A549 treated with dexamethasone at 1 μM for 4 hours (cell line): ENCODE measurements at places on chromosomes 7 and 10. TPM values are rescaled to one million over a fixed set of nuclear protein-coding genes. Genes with fewer than 3 reads are reported as not detected.

ALKBH4 gene
- 9.4 to 12.9 TPM (median 11.0 TPM) in 5 replicates for total RNA-seq

ASB10 gene
- total RNA-seq, result not detected in 5 replicates

LRRC4 gene
- not detected in 5 replicates for total RNA-seq

CTAGE8 gene
- total RNA-seq, result not detected in 5 replicates

CRYGN gene
- not detected in 5 replicates for total RNA-seq

CFAP70 gene
- 0.08 to 0.20 TPM (median 0.14 TPM) in 5 replicates for total RNA-seq

TUBGCP2 gene
- 36.0 to 38.5 TPM (median 37.2 TPM) in 5 replicates for total RNA-seq

UFSP1 gene
- total RNA-seq, result 3.9 to 6.1 TPM (median 4.5 TPM) in 5 replicates

ZNF862 gene
- 2.6 to 4.0 TPM (median 3.0 TPM) in 5 replicates for total RNA-seq

TMEM196 gene
- total RNA-seq, result not detected in 5 replicates

OPN1SW gene
- total RNA-seq, result not detected in 5 replicates

TYW1B gene
- 2.9 to 3.2 TPM (median 3.0 TPM) in 5 replicates for total RNA-seq

PRSS37 gene
- total RNA-seq, result not detected in 5 replicates
